ENCODE measurements at places on chromosomes 2 and 18.

GRCh38 chr2:154223726-154224125 lies 352.0 kb downstream of the GALNT13 start:
- no peak for DNase-seq
- H3K27me3 ChIP-seq, result no peaks in the 10 kb centered on the region

DNA sequence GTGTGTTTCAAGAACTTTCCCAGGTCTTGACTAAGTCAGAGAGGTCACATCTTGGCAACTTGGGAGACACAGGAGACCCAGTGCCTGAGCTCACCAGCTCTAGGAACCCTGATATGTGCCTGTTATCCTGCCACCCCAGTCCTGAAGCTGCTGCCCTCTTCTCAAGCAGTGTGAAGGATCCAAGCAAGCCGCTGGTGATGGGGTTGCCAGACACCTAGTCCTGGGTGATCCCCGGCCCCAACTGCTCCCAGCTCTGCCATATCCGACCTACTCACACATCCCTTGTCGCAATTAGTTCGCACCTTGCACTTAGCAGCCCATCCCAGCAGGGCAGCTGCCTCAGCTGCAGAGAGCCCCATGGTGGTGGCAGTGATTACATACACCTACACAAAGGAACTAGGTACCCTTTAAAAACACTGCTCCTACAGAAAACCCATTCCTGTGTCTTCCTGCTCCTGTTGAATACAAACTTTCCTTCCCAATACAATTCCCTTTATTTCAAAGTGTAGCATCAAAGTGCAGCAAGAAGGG lies 247.2 kb upstream of the RAB12 start:
- H3K4me1 ChIP-seq, result peaks cover 5% of the 10 kb centered on the region
- no peak overlapping the region for H3K27ac ChIP-seq
- H3K36me3 ChIP-seq, result no peaks in the 10 kb centered on the region

DNA sequence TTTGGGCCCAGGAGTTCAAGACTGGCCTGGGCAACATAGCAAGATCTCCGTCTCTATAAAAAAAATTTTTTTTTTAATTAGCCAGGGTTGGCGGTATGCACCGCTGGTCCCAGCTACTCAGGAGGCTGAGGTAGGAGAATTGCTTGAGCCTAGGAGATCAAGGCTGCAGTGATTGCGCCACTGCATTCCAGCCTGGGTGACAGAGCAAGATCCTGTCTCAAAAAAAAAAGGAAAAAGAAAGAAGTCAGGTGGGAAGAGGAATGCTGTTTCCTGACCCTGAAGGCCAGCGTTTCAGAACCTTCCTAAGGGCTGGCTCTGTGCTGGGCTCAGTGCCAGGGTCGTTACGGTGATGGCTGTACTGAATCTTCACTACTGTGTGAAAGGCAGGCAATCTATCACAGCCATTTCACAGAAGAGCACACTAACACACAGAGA lies 35.0 kb upstream of the AGAP1 start:
- no peaks in the 10 kb centered on the region for H3K4me1 ChIP-seq
- H3K4me3 ChIP-seq, result no peak overlapping the region
- H3K36me3 ChIP-seq, result no peaks in the 10 kb centered on the region
- no peak for DNase-seq

DNA sequence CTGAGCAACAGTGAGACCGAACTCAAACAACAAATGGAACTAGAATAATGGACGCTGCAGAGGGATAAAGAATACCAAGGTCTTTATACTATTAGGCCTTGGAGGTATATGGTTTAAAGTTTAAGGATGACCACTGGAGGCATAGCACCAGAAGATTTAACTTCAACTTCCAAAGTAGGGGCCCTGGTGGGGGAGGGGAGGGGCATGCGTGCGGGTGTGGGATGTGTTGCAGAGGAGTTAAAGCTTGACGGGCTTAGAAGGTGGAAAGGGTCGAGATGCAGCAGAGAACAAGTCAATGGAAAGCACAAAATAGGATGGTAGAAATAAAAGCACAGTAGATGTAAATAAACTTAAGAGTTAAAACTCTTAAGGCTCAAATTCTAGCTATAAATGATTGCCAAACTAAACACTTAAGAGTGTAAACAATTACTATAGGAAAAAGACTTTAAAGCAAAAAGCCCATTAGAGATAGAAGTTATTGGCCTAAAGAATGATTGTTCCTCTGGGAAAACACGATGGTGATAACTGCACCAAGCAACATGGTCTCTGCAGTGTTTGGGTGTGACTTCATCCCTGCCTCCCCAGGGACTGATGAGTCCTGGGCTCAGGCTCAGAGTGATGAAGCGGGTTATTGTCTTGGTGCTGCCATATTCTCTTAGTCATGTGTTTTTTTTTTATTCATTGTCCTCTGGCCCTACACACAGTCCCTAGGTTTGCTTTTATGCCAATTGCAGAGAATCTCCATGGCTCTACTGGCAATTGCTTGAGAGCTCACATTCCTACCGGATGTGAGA lies 13.0 kb downstream of the RRM2 start:
- H3K36me3 ChIP-seq, result no peaks in the 10 kb centered on the region
- H3K4me3 ChIP-seq, result no peak overlapping the region
- no peaks in the 10 kb centered on the region for H3K27me3 ChIP-seq
- no peaks in the 10 kb centered on the region for H3K4me1 ChIP-seq
- DNase-seq, result no peak

DNA sequence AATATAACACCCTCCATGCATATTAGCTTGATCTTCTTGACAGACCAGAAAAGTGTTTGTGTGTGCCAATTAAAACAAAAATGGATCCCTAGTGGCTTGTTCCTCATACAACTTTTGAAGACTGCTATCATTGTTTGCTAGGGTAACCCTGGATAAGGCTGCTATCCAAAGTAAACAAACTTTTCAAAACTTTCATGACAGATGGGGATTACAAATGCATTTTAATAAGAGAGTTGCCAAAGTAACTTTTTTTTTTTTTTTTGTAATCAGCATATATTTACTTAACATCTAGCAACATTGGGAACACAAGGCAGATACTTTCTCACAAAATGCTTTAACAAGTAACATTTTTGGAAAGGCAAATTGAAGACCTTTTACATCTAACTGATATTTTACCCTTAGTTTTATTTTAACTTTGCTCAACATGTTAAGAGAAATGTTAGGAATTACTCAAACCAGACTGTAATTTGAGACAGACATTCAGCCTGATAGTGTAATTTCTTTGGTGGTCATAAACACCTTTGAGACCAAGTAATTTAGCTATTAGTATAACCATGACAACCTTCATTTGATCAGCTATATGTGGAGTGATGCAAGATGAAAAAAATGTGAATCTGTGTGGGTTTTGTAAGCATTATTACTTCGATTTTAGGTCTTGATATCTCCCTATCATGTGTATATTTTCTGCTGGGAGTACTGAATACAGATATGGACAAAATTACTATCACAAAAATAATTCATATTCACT lies 300.9 kb downstream of the ARHGAP15 start:
- no peak overlapping the region for H3K4me3 ChIP-seq
- H3K27me3 ChIP-seq, result no peaks in the 10 kb centered on the region
- peaks cover 7% of the 10 kb centered on the region for H3K4me1 ChIP-seq
- H3K27ac ChIP-seq, result no peak overlapping the region
- peaks cover 5% of the 10 kb centered on the region for H3K36me3 ChIP-seq

- no peak overlapping the region for H3K4me3 ChIP-seq
- H3K27me3 ChIP-seq, result no peaks in the 10 kb centered on the region
- no peak overlapping the region for H3K27ac ChIP-seq
Observed at GRCh38 chr2:144668493-144669110, 148.7 kb upstream of the ZEB2 start.

- H3K27ac ChIP-seq, result peak overlapping the region; percentile 97
- H3K27me3 ChIP-seq, result no peaks in the 10 kb centered on the region
- peak overlapping the region; percentile 41 for H3K4me3 ChIP-seq
- peaks cover 35% of the 10 kb centered on the region for H3K4me1 ChIP-seq
- no peak for DNase-seq
Observed at GRCh38 chr2:85854166-85854509, 34.7 kb downstream of the ST3GAL5 start.

DNA sequence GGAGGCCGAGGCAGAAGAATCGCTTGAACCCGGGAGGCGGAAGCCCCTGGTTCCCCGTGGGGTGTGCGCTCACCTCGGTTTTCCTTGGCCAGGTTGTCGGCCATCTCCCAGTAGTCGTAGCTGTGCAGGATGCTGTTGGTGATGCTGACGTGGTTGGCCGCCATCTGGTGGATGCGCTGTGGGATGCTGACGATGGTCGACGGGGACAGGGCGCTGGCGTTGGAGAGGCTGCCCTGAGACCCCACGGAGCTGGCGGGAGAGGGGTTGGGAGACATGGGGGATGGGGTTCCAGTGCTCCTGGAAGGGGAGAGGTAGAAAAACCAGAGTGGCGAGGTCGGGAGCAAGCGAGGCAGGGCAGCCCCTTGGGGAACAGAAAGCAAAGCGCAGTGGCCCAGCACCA lies 64.4 kb upstream of the REV1 start:
- DNase-seq, result no peak
- H3K27ac ChIP-seq, result no peak overlapping the region
- H3K36me3 ChIP-seq, result no peaks in the 10 kb centered on the region

DNA sequence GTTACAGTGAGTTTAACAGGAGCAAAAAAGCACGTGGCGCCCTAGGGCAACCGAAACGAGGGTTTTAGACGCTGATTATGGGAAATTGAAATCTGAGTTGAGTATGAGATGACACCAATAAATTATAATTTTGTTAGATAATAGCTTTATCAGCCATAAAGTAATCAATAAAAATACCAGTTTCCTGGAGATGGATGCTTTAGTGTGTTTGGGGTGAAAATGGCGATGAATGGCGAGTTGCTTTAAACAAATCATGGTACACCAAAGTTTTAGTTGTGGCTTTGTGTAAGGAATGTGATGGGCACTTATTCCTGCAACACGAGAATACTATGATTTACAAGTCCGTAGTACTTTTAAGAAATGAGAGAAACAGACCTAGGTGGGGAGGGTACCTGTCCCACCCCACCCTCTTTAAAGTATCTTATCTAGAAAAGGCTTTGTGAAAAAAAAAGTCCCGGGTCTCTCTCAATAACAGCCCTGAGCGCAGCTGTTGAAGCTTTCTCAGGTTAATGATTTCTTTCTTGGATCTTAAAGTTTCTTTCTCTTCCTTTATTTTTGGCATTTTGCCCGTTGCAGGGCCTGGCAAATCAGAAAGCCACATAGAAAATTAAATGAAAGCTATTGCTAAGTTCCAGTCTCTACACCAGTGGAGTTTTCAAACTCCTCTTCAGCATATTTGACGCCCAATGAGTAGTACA lies 1.5 kb upstream of the RRM2 start:
- no peaks in the 10 kb centered on the region for H3K36me3 ChIP-seq
- peak overlapping the region; percentile 58 for H3K27ac ChIP-seq
- peaks cover 54% of the 10 kb centered on the region for H3K4me1 ChIP-seq
- peaks cover 16% of the 10 kb centered on the region for H3K27me3 ChIP-seq

- no peak overlapping the region for H3K4me3 ChIP-seq
- H3K4me1 ChIP-seq, result no peaks in the 10 kb centered on the region
- no peaks in the 10 kb centered on the region for H3K36me3 ChIP-seq
- no peak for DNase-seq
- H3K27ac ChIP-seq, result no peak overlapping the region
Observed at GRCh38 chr2:67674668-67675067, 277.5 kb downstream of the ETAA1 start.

DNA sequence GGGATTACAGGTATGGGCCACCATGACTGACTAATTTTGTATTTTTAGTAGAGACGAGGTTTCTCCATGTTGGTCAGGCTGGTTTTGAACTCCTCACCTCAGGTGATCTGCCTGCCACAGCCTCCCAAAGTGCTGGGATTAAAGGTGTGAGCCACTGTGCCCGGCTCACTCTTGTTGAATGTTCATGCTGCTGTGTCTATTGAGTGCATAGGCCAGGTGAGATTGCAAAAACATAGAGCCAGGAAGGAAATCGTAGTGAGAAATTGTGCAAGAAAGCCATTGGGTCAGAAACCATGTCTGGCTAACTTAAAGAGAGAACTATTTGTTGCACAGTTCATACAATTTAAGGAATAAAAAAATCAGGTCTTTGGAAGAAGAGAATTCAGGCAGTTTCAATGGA lies 45.5 kb upstream of the FZD5 start:
- no peak for DNase-seq
- H3K27me3 ChIP-seq, result no peaks in the 10 kb centered on the region
- no peaks in the 10 kb centered on the region for H3K36me3 ChIP-seq
- no peak overlapping the region for H3K27ac ChIP-seq
- no peaks in the 10 kb centered on the region for H3K4me1 ChIP-seq

GRCh38 chr2:45344502-45344901 lies 266.6 kb downstream of the SRBD1 start:
- H3K36me3 ChIP-seq, result no peaks in the 10 kb centered on the region
- H3K27ac ChIP-seq, result no peak overlapping the region
- no peak overlapping the region for H3K4me3 ChIP-seq
- DNase-seq, result no peak
- H3K27me3 ChIP-seq, result no peaks in the 10 kb centered on the region

GRCh38 chr2:27241761-27242613 lies 20.9 kb downstream of the SLC30A3 start:
- no peaks in the 10 kb centered on the region for H3K27me3 ChIP-seq
- H3K27ac ChIP-seq, result no peak overlapping the region
- peaks cover 63% of the 10 kb centered on the region for H3K36me3 ChIP-seq

GRCh38 chr2:73070643-73071359 lies 711 bp downstream of the SFXN5 start:
- peaks cover 22% of the 10 kb centered on the region for H3K4me1 ChIP-seq
- peak; percentile 22 for DNase-seq
- H3K36me3 ChIP-seq, result no peaks in the 10 kb centered on the region
- H3K27ac ChIP-seq, result peak overlapping the region; percentile 86

- no peaks in the 10 kb centered on the region for H3K36me3 ChIP-seq
- H3K27ac ChIP-seq, result no peak overlapping the region
- H3K4me3 ChIP-seq, result no peak overlapping the region
- peaks cover 12% of the 10 kb centered on the region for H3K27me3 ChIP-seq
Observed at GRCh38 chr18:12032786-12033642, 51.7 kb downstream of the IMPA2 start.

GRCh38 chr2:38907743-38908562 lies 18.3 kb downstream of the ARHGEF33 start:
- no peaks in the 10 kb centered on the region for H3K4me1 ChIP-seq
- DNase-seq, result no peak
- H3K4me3 ChIP-seq, result no peak overlapping the region
- no peaks in the 10 kb centered on the region for H3K36me3 ChIP-seq

Measured in T-cell (primary cell).